Esophagus squamous epithelium (tissue), 5 donors: ENCODE measurements at places on chromosomes 5 and 9.

DNA sequence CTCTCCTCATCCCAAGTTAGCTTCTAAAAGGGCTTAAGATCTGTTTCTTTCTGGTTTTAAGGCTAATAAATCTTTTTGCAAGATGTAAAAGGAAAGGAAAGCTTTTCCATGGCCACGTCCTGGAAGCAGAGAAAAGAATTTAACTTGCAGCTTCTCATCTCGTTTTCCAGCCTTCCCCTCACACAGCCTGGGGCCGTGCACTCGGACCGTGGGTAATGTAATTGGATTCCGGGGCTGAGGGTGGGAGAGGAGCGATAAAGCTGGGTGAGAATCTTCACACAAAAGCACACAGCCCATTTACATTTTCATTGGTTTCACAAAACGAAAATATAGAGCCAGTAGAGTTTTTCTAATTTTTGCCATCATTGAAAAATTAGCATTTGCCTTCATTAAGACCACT is 91.2 kb downstream of the IRX2 start:
- no peak for DNase-seq

DNA sequence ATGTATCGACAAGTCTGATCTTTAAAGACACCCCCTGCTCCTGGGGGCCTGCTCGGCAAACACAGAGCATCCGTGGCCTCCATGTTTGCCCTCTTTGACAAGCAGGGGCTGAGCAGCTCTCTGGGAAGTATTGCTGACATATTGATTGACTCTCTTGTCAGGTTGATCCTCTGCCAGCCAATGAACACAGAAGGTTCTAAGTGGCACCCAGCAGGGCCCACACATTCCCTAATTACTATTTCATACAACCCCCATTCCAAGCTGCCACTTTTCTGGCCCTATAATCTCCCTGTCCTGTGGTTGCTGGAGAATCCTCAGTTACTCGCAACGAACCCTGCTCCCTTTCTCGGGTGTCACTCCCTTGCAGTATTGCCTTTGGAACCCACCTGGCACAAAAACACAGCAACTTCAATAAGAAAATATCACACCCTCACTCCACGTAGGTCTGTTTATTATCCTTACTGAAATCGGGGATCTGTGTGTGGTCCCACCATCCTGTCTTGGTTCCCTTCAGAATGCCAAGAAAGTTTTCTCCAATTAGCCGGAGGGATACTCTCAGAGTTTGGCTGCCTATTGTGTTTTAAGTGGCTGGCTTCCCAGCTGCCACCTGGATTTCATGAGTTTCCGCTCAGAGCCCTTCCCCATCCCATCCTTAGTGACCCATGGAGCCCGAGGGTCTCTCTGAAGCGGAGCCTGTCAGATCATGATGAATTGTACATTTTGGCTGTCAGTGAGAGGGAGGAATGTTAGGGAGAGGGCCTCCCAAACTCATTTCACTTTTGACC is 249.0 kb upstream of the WWC1 start:
- no peak for DNase-seq

DNA sequence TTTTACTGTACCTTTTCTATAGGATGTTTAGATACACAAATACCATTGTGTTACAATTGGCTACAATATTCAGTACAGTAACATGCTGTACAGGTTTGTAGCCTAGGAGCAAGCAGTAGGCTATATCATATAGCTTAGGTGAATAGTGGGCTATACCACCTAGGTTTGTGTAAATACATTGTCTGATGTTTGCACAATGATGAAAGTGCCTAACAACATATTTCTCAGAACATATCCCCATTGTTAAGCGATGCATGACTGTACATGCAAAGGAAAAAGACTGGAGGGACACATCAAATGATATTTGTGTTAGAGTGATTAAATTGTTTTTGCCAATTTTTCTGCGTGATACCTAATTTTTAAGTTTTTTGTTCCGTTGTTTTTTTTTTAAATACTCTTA is 5.3 kb downstream of the CHMP5 start:
- DNase-seq, result no peak

- DNase-seq, result no peak
Observed at GRCh38 chr9:89661956-89662717, 57.3 kb downstream of the GADD45G start.

GRCh38 chr9:124487260-124488182 is 19.7 kb downstream of the NR5A1 start:
- DNase-seq, result no peak

GRCh38 chr9:137725598-137725997 is 106.8 kb downstream of the EHMT1 start:
- no peak for DNase-seq

GRCh38 chr9:4475301-4475700 is 15.0 kb upstream of the SLC1A1 start:
- DNase-seq, result no peak

- DNase-seq, result no peak
Observed at GRCh38 chr5:180776376-180776775, 26.2 kb downstream of the MGAT1 start.

DNA sequence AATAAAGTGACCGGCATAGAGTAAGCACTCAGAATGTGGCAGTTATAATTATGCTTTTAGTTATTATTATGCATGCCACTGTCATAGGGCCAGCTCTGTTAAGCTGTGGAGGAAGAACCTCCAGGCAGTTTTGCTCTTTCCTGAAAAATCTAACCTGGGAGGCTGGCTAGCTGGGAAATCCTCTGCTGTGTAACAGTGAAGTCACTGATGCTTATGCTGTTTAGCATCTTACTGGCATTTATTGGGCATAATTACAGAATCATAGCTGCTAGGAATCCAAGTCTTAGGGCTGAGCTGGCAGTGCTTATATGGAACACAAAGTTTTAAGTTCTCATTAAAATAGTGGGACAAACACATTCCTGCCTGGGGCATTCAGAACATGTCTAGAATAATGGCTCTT is 5.5 kb upstream of the GSN start:
- no peak for DNase-seq
